ENCODE measurements at places on chromosomes 12 and 14.

GRCh38 chr14:103705504-103706284 lies 9.6 kb downstream of the XRCC3 start:
- no peak for DNase-seq

- peak; percentile 41 for DNase-seq
Observed at GRCh38 chr12:95336387-95337067, 118.9 kb downstream of the VEZT start.

DNA sequence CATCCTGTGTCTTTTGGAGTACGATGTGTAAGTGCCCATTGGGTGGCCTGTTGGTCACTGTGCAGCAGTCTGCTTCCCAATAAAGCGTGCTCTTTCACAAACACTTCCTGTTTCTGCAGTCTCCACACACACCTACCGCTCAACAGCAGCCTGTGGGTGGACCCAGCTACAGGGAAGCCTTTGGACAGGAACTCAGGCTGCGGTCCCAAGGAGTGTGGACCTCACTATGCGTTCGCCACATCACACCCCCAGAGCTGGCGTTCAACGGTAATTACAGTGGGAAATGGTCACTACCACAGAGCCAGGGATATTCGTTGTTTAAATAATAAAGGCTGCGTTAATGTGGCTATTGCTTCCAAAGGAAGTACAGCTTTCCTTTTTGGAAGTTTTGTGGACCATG lies 16.2 kb downstream of the PSMC1 start:
- DNase-seq = no peak

DNA sequence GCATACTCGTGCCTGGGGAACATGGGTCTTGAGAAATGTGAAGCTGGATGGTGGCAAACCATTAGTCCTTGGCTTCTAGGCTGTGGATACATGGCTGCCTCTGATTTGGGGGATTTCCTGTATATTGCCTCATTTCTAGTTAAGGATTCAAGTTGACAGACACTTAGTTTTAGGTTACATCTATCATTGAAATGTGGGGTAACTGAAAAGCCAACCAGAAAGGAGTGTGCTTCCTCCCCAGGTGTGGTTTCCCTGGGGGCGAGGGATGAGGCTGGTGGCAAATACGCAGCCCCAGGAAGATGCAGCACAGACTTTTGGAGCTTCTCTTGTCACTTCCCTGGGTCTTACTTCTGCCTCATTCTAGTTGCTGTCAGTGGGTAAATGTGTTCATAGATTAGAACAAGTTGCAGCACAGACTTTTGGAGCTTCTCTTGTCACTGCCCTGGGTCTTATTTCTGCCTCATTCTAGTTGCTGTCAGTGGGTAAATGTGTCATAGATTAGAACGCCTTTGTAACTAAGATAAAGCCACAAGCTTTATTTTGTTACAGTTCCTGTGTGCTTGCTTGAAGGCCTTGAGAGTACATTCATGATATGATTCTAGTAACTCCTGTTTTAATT lies 85.1 kb downstream of the BORCS5 start:
- no peak for DNase-seq

DNA sequence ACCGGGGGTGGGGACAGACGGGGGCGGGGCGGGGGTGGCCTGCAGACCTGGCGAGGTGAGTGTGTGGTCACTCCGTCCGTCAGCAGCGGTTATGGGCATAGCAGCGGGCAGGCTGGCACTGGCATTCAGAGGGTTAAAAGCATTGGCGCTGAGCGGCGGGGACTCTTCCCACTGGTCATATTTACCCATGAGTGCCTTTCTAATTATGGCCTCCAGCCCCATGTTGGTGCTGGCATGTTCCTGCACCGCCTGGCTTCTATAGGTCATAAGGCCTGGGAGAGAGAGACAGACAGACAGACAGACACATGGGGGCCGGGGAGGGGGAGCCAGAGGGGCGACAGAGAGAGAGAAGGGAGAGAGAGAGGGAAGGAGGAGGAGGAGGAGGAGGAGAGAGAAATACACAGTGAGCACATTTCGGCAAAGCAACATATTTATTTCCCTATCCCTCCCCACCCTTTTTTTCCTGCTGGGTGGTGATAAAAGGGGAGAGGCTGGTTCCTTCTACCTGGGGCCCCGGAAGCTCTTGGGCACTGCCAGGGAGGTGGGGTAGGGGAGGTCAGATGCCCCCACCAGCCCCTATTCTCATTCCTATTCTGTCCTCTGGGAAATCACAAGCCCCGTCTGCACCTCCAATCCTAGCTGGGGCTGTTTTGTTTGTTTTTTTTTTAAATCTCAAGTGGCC lies 32.6 kb downstream of the RFLNA start:
- no peak for DNase-seq

DNA sequence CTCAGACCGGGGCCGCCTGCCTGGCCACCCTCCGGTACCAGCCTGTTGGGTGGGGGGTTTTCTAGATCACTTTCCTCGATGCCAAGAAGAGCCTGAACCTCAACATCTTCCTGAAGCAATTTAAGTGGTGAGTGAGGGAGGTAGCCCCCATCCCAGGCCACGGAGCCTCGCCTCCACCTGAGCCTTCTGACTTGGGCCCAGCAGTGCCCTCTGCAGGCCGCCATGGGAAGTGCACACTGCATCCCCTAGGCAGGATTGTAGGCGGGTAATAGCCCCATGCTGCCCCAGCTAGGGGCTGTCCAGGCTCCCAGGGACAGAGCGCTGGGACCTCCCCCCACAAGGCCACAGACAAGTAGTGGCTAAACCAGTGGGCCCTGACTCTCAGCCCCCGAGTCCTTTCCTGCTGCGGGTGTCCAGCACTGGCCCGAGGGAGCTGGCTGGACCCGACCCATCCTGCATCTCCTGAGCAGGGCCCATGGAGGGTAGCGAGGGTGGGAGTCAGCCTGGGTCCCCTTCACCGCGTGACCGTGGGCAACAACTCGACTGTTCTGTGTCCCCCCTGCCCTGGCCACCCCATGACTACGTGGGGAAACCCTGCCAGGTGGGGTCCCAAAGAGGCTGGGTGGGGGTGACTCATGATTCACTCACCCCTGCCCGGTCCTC lies 15.3 kb upstream of the ADSS1 start:
- DNase-seq = peak; percentile 98

DNA sequence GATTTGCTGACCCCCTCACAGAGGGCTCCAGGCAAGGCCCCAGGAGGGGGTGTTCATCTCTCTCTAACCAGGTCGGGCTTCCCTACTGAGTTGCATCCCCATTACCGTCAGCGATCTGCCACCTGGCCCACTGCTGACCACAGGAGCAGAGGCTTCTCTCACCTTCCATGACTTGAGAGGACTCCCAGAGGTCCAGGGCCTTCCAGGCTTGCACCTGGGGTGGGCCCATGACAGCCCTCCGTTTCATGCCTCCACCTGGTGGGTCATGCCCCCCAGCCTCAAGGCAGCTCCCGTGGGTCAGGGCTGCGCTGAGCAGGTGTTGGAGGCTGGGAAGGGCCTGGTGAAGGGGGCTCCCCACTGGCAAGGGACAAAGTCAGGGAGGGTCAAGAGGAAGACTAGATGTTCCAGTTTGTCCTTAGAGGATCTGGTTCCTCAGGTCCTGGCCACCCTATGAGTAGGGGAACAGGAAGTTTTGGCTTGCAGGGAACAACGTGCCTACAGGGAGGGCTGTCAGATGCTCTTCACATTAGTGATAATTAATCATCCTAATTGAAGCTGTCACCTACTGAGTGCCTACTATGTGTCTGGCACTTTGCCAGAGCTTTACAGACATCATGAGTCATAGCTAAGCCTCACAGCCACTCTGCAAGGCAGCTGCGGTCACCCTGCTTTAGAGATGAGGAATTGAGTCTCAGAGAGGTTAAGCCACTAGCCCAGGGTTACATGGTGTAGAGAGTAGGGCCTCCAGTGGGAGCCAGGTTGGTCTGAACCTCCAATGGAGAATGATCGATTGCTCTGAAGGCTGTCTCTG lies 13.8 kb downstream of the NFKBIA start:
- no peak for DNase-seq

GRCh38 chr12:82749015-82749414 lies 62.3 kb downstream of the TMTC2 start:
- no peak for DNase-seq

- DNase-seq = no peak
Observed at GRCh38 chr12:51359851-51360250, 13.4 kb upstream of the CELA1 start.

DNA sequence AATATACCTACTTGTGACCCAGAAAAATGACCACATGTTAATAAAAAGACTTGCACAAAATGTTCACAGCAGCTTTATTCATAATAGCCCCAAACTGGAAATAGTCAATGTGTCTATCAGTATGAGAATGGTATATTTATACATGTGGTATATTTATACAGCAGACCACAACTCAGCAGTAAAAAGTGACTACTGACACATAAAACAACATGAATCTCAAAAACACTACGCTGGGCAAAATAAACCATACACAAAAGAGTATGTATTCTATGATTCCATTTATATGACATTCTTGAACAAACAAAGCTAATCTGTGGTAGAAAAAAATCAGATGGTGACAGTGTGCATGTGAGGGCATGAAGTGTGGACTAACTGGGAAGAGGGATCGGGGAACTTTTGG lies 35.1 kb downstream of the ARF6 start:
- DNase-seq = no peak

GRCh38 chr12:3311027-3311402 lies 180.0 kb upstream of the PRMT8 start:
- DNase-seq = no peak

GRCh38 chr14:99633141-99633540 lies 11.8 kb upstream of the HHIPL1 start:
- no peak for DNase-seq

- no peak for DNase-seq
Observed at GRCh38 chr12:13980538-13981295, 685 bp downstream of the GRIN2B start.

GRCh38 chr12:2187195-2187945 lies 134.6 kb downstream of the CACNA1C start:
- no peak for DNase-seq

DNA sequence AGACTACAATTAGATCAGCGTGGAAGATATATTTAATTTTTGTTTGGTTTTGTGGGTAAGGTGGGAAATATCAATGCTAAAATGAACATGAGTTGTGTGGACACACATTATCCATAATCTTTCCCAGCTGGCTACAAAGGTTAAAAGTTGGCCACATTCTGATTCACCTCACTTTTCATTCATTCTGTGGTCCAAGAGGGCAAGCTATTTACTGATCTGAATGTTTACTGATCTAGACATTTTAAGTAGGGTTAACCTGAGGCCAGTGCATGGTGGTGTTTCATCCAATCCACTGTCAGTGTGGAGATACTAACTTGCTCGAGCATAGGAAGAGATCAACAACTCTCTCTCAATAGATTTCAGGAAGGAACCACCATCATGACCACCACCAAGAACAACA lies 71.6 kb downstream of the DCAF5 start:
- no peak for DNase-seq

DNA sequence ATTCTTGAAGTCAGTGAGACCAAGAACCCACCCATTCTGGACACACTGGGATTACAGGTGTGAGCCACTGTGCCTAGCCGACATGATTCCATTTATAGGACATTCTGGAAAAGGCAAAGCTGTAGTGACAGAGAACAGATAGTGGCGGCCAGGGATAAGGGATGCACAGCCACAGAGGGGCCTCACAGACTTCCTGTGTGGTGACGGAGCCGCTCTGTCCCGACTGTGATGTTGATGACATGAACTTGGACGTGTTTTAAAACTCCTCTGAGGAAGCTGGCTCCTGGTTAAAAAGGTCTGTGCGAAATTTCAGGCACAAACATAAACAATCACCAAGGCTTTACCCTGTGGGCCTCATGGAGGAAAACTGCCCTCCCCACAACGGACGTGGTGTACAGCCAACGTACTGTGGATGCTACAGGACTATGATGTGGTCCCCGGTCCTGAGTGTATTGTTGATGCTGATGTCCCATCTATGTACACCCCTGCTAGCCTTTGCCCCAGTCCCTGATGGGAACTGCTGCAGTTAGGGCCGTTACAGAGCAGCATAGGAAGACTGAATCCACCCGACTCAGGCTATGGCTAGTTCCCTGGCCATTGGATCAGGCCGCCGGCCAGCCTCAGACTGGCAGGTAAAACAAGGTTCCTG lies 15.9 kb downstream of the ZNF605 start:
- DNase-seq = no peak

DNA sequence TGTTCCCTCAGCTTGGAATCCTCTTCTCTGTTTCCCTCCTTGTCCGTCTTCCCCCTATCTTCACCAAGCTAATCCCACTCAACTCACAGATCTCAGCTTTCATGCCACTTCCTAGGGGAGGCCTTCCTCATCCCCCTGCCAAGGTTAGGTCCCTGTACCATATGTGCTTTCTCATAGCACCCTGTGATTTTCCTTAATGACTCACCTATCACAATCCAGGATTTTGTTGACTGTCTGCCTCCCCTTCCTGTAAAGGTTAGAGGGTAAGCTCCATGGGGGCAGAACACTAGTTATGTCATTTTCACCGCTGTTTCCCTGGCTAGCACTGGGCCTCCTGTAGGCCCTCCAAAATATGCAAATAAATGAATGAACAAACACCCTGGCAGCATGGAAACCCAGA lies 57.6 kb downstream of the CRADD start:
- DNase-seq = no peak

DNA sequence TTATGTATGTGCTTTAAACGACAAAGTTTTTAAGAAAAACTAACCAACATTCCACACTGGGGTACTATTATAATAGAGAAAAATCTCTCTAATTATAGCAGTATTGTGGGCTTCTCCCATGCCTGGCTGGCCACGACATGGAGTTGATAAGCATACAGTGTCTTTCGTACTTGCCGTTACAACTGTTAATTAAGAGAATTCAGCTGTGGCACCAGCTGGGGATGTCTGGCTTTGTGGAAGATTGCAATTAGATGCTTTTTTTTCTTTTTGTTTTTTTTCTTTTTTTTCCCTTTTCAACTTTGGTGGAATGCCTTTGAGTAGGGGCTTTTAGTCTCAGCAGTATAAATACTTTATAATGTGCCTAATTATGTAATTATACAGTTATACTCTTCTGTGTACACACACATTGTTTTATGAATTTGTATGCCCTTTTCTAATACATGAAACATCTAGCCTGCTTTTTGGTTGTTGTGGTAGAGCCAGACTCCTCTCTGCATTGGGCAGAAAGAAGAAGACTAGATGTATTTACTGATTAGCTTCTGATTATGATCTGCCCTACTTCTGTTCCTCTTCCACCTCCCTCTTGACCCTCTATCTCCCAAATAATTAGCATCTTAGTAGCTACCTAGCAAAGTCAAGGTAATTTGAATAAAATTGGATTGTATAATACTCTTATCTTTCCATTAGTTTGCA lies 76.4 kb downstream of the SUSD6 start:
- no peak for DNase-seq

- DNase-seq = no peak
Observed at GRCh38 chr12:15899282-15899870, 11.8 kb upstream of the DERA start.

Data from HuH-7.5 (cell line).